ENCODE measurements at places on chromosomes 6 and 20.

DNA sequence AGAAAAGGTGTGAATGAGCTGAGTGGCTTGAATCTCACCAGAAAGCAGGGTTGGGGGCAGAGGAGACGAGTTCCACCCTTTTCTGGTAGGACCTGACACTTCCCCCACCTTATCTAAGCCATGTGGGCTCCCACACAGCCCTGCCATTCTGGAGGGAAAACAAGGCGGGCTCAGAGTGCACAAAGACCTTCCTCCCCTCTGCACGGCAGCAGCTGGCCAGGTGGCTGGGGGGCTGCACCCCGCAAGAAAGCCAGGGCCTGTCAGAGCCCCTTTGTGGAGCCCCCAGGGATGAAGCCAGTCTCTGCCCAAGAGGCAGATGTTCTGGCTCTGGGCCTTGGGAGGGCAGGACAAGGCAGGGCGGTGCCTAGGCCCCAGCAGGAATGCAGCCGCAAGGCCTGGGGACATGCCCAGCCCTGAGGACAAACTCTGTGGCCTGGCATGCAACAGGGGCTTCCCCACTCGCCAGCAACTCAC is 48.4 kb upstream of the DSN1 start:
- DNase-seq: no peak

GRCh38 chr20:48686238-48687116 is 141.3 kb downstream of the PREX1 start:
- no peak for DNase-seq

- no peak for DNase-seq
Observed at GRCh38 chr6:90429713-90430112, 133.1 kb upstream of the BACH2 start.

- no peak for DNase-seq
Observed at GRCh38 chr6:169890901-169891300, 139.5 kb downstream of the ERMARD start.

DNA sequence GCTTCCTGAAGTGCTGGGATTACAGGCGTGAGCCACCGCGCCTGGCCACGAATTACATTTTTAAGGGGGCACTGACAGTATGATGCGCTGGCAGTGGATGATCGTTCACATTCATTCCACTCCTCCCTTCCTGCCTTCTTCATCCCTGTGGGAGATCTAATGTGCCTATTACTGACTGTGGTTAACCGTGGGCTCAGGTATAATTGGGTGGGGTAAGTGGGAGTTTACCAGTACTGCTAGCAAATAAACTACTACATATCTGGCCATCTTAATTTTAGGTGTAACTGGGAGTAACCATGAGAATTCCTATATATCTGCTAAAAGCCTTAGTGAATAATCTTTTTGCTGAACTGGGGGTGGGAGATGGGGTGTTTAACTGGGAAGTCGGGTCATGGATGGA is 6.5 kb upstream of the BLOC1S5 start:
- DNase-seq: no peak

Measured in Caco-2 (cell line).